ENCODE measurements at places on chromosomes 16 and 17. TPM values are rescaled to one million over a fixed set of nuclear protein-coding genes. Genes with fewer than 3 reads are reported as not detected.

QPRT gene
- total RNA-seq, result 20.7 TPM

PPM1E gene
- total RNA-seq, result 11.1 TPM

PRKCA gene
- total RNA-seq, result 8.6 TPM

NPIPA5 gene
- total RNA-seq, result 4.7 TPM

MYH1 gene
- 1.8 TPM for total RNA-seq

SKAP1 gene
- not detected for total RNA-seq

NOG gene
- total RNA-seq, result 62.4 TPM
